ENCODE measurements at places on chromosomes 16 and 17.

GRCh38 chr17:9982159-9982558 lies 77.1 kb upstream of the RCVRN start:
- DNase-seq, result no peak

- no peak for DNase-seq
These were observed 34.2 kb upstream of the NOS2 start for GRCh38 chr17:27834571-27834970.

GRCh38 chr17:33701910-33702309 lies 408.8 kb upstream of the ASIC2 start:
- DNase-seq, result no peak

DNA sequence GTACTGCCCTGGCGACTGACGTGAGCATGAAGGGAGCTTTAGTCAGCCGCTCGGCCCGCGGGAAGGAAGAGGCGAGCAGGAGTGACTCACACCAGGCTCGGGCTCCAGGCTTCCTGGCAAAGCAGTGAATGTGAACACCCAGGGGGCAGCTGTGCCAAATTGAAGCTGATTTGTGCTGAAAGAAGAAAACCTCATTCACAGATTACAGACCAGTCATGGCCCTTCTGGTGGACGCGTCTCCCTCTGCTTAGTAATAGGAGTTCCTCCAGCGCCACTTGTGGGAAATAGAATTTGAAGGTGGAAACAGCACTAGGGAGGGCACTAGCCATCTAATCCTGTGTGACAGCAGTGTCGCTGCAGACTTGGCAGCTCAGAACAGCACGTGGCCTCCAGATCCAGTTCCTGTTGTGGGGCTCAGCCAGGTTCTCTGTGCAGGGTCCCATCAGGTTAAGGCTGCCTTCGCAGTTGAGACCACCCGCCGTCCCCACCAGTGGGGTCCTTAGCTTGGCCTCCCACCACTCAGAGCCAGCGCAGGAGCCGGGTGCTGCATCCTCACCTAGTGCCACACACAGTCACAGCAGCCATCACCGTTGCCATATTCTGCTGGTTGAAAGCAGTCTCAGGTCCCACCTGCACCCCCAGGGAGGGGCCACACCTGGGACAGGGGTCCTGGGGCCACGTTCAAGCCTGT lies 164.5 kb upstream of the CHMP6 start:
- DNase-seq, result no peak

GRCh38 chr17:28364665-28365363 lies at the start of gene SEBOX:
SEBOX (minus strand) TSS chr17:28365199; CDS start chr17:28365151, 48 bp downstream.
- no peak for DNase-seq

GRCh38 chr17:82212331-82213250 lies at the start of gene CCDC57:
CCDC57 (minus strand) TSS chr17:82212842; CDS start chr17:82201944, 10,898 bp downstream.
- DNase-seq, result peak; percentile 34

GRCh38 chr16:28292731-28293600 lies 641 bp downstream of the SBK1 start:
- DNase-seq, result no peak

DNA sequence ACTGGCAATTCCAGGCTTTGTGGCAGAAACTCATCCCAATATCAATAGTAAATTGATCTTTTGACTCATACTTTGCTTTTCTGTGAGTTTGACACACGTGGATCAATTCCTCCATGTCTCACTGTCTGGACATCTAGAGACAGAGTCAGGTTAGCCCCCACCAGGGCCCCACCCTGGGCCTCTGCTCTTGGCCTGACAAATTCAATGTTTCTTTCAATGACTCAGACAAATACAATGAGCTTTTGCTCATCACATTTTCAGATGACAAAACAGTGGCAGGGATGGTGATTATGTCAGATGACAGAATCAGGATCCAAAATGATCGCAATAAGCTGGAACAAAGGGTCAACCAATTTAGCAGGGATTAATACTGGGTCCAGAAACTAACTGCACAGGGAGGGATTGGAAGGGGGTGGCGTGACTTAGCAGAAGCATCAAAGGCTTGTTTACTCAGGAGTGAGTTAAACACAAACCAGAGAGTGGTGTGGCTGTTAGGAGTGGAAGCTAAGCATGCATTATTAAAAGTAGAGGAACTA lies 90.5 kb upstream of the ASIC2 start:
- DNase-seq, result no peak

- DNase-seq, result no peak
These were observed 23.0 kb downstream of the RARA start for GRCh38 chr17:40331743-40332641.

GRCh38 chr17:15882058-15882720 lies 62.7 kb upstream of the ADORA2B start:
- DNase-seq, result no peak

Data from stimulated activated CD8-positive, alpha-beta memory T cell treated with anti-CD3 and anti-CD28 coated beads, Interleukin-4, amount 100 ng/mL, for 4 hours (primary cell).